ENCODE measurements at places on chromosomes 7 and 10.

GRCh38 chr10:95538412-95538811, 22.8 kb downstream of the SORBS1 start:
- no peak for DNase-seq

DNA sequence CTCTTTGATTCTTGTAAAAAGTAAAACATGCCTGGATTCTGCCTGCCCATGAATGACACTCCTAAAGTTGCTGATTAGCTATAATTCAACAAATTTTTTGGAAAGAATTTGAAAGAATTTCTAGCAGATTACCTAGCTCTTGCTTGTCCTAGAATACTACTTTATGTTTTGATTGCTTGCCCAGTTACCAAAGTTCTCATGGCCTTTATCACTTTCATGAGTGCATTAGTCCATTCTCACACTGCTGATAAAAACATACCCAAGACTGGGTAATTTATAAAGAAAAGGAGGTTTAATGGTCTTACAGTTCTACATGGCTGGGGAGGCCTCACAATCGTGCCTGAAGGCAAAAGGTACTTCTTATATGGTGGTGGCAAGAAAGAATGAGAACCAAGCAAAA, 1137.3 kb downstream of the SORCS1 start:
- DNase-seq: no peak

DNA sequence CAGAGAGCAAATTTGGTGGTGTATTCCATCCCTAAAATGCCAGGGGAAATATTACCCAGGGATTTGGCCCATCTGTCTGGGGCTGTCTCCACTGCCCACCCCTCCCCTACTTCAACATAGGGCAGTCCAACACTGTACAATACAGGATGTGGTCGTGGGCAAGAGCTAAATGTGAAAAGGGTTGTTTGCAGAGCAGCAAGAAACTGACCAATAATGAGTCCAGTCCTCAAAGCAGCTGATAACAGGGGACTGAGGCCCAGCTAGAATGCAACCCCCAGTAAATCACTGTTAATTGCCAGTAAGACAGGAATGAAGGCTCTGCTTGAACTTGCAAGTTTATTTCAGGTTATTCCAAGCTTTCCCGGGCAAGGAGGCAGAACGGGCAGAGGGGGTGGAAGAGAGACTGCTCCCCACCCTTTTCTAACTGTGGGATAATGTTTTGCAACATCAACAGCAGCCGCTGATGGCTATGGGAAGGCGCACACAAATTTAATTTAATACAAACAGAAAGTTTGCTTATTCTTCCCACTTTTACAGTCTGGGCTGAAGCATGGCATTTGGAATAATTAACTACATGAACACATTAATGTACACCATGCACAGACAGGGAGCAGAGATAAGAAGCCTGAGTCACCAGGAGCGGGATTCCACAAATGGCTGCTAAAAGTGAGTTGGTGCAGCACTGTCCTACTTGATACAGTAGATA, 36.8 kb downstream of the AFAP1L2 start:
- DNase-seq: no peak

DNA sequence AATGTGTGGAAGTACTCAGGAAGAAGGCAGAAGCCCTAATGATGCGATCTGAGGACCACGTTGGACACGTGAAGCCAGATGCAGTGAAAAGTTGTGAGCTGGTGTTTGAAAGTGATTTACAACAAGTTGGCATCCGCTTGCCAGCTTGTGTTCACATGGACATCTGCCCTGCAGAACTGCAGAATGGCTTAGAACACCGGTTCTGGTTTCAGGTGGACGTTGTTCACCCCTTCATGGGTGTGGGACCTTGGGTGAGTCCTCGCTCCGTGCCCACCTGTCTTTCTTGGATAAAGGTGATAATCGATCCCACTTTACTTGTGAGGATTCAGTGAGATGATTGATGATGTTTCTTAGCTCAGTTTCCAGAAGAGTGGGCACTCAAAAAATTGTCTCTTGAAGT, 53.8 kb downstream of the CAMK1D start:
- no peak for DNase-seq

- no peak for DNase-seq
These were observed 52.8 kb downstream of the CFAP46 start for GRCh38 chr10:132889556-132889955.

DNA sequence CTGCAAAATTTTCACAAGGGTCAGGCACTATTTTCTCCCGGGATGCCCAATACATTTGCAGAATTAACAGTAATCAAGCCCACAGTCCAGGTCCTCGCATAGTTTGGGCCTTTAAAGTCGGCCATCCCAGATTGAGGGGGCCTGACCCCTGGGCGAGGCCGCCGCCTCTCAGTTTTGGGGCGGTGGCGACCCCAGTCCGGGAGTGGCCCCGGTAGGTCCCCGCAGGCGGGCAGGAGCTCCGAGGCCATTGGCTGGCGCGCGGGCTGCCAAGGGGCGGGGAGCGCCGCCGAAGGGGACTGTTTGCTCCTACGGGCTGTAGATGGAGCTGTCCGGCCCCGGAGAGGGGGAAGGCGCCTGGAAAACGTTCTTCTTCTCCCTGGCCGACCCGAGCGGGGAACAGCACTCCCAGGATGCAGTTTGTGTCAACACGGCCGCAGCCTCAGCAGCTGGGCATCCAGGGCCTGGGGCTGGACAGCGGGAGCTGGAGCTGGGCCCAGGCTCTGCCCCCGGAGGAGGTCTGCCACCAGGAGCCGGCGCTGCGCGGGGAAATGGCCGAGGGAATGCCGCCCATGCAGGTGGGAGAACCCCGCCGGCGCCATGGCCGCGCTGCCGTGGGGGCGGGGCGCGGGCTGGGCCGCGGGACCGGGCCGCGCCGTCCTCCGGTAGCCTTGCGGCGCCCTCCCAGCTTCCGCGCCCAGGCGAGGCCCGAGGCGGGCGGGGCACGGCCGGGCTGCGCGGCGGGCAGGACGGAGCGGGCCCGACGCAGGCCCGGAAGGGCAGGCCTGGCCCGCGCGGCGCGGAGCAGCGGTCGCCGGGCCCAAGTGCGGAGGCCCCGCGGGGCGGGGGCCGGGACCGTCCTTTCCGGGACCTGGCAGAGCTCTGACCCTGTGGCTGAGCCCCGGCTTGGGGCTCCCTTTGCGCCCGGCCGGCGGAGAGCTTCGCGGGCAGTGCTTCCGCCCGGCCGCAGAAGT, at the start of gene ZNF282:
ZNF282 (plus strand) TSS at position 367 of the 971 bp plus-strand sequence; CDS start at position 411, 44 bp downstream.
- DNase-seq: peak; percentile 34

DNA sequence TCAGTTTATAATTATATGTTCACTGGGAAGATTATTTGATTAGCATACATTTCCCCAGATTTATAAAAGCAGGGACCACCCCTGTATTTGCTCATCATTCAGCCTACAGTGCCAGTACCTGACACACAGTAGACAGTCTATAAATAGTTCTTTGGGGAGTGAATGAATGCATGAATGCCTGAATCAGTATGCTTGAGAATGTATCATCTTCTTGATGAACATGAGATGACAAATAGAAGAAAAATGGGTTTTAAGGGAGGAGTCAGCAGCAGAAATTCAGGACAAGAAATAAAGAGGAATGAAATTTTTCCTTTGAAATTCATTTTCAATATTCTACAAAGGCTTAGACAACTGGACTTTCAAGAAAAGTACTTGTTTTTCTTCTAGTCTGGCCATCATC, 295.8 kb upstream of the LRRTM3 start:
- DNase-seq: no peak

DNA sequence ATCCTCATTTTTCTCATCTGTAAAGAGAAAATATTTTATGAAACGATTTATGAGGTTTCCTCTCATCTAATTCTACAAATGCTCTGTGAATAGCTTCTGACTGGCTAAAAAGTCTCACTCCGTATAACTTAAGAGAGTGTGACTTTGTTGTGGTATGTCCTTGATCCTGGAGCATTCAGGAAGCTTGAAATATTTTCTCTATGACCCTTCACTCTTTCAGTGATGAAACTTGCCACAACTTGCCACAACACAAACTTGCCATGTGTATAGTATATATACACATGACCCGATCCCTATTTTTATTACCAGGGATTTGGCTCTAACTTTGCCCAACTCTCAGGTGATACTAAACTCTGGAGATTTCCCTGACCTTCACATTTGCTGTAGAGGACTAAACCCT, 74.1 kb downstream of the TES start:
- no peak for DNase-seq

GRCh38 chr10:98417481-98417959, 2.5 kb upstream of the PYROXD2 start:
- DNase-seq: no peak

- no peak for DNase-seq
These were observed 38.9 kb downstream of the DENND2A start for GRCh38 chr7:140601566-140602174.

- DNase-seq: no peak
These were observed 10.8 kb downstream of the UROS start for GRCh38 chr10:125812128-125812750.

- DNase-seq: no peak
These were observed 4.6 kb upstream of the LBX1 start for GRCh38 chr10:101233863-101234262.

GRCh38 chr7:117666031-117666430, 186.2 kb downstream of the CFTR start:
- DNase-seq: no peak

- DNase-seq: no peak
These were observed 15.1 kb downstream of the WAPL start for GRCh38 chr10:86506499-86506898.

- DNase-seq: no peak
These were observed 108.2 kb downstream of the PIP4K2A start for GRCh38 chr10:22606164-22606614.

- DNase-seq: peak; percentile 58
These were observed 864 bp downstream of the CDCA7L start for GRCh38 chr7:21944616-21945453.

- no peak for DNase-seq
These were observed 35.7 kb downstream of the PPP1R3A start for GRCh38 chr7:113883096-113883495.

DNA sequence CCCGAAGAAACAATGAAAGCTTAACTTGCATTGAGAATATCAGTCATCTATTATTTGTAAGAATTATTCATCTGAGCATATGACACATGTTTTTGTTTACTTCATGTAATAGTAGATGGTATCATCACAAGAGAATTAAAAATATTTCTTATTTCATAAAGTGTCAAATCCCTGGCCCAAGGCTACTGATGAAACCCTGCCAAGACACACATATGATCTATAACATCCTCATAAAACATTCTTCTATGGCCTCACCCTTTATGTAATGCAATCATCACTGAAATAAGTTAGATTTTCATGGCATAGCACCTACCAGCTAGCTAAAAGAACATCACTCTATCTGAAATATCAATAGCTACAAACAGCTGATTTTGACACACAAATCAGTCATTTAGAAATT, 385.6 kb upstream of the PHF14 start:
- DNase-seq: no peak

- DNase-seq: no peak
These were observed 193.5 kb downstream of the GRM3 start for GRCh38 chr7:86837235-86837634.

DNA sequence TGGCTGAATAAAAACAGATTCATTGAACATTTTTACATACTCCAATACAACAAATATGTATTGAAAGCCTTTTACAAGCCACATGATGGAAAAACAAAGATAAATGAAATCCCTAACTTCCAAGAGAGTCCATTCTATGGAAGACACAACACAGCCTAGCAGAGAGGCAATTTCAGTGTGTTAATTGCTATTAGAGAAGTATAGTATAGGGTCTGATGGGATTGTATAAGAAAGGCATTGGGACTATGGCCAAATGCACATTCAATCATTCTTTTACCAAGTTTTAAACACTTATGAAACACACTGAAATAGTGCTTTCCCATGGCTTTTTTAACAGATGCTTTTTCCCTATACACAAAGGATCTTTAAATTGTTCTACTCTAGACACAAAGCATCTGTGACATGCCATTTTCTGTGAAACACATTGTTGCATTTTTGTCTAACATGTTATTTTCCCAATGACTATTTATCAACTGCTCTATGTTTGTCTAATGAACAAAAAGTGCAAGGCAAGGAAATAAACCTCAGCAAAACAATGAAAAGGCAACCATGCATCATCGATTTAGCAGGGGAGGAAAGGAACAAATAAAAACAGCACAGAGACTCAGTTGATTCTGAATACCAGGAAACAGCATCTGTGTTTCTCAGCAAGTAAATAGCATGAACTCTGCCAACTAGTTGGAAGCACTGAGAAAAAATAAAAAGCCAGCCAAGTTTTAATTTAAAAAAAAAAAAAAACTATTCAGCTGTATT, 42.4 kb upstream of the PHYHIPL start:
- DNase-seq: no peak

- DNase-seq: no peak
These were observed 54.0 kb upstream of the RPA3 start for GRCh38 chr7:7772397-7772821.

DNA sequence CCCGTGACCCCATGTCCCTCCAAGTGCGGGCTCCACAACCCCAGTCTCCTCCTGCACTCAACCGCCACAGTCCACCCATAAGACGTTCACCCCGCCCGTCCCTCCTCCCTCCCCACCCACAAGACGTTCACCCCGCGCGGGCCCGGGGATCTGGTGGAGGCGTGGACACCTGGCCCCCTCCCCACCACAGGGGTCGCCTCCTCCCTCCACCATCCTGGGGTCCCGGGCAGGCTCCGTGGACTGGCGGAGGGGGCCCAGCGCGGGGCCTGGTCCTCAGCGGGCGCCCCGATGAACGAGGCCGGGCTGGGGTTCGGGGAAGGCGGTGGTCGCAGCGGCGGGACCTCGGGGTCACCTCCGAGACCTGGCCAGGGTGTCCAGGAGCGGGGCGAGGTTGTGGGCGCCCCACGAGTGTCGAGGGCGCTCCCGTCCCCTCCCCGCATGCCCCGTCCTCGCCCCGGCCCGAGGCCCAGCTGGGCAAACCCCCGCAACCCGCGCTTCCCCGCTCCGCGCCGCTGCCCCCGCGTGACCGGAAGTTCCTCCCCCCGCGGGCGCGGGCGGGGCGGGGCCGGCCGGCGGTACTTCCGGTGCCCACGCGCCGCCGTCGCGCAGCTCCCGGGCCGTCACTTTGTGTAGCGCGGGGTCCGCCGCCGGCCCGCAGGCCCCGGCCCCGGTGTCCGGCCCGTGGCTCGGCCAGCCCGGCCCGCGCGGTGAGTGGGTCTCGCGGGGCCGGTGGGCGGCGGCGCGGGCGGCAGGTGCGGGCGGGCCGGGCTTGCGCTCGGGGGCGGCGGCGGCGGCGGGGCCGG, at the start of gene ZNF316:
ZNF316 (plus strand) TSS at position 578 of the 803 bp plus-strand sequence. CDS start 5,092 bp downstream, outside the sequence.
- DNase-seq: no peak

DNA sequence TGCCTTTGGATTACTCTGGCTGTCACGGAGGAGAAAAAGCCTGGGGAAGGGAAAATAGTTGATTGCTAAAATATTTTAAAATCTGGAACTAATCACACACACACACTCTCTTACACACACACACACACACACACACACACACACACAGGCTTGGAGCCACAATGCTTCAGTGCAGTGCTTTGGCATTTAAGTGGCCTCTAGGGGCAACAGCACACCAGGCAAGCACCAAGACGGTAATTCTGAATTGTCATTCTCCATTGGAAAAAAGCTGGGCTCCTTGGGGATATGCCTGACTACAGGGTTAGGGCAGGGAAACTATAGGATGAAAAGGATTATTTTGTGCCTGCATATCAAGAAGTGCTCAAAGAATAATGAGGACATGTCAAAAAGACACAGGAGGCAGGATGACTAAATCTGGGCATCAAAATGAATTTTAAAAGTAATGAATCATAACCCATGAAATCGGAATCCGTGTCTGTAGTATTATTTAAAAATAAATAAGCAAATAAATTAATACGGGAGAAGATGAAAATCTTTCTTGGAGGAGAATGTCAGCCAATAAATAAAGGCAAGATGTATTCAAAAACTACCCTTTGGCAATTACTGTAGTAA, 30.4 kb upstream of the DDC start:
- DNase-seq: no peak
